HT-29 (cell line): ENCODE measurements at places on chromosomes 13 and 19.

DNA sequence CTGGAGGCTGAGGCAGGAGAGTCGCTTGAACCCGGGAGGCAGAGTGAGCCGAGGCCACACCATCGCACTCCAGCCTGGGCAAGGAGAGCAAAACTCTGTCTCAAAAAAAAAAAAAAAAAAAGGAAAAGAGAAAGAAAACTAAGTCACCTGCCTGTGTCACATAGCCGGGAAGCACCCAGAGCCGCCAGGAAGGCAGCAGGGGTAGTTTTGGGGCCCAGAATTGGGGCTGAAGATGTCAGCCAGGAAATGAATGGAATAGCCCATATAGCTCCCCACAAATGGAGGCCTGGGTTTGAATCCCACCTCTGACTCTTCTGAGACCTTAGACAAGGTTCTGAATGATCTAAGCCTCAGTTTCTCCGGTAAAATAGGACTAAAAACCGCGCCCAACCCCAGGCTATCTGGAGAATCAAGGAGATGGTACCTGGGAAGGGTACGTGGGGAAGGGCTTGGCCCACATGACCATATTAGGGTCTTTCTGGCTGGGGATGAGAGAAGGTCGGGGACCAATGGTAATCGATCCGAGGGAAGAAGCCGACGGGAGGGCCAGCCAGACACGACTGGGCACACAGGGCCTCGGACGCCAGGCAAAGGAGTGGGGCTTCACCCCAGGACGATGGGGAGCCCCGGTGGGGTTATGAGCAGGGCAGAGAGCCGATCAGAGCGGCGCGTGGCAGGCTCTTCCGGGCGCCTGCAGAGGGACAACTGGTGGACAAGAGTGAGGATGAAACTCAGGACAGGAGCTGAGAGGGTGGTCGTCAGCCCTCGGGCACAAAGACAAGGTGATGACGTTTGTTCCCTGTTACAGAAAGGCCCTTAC is 14.4 kb downstream of the CCDC124 start:
- peak; percentile 29 for DNase-seq

DNA sequence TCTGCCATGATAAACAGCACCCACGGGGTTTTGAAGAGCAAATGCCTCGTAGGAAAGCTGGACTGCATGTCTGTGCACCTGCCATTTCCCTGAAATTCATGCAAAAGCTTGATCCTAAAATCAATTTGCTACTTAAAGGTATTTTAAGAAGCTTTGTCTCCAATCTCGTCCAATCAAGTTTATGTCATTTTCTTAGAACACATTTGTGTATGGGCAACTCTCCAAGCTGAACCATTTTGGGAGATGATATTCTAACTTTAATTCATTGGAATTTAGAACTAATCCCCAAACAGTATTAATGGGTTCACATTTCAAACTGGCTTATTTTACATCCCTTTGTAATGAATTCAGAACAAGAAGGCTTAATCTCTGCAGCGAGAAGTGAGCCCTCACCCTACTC is 822 bp downstream of the ADPRHL1 start:
- DNase-seq: no peak

DNA sequence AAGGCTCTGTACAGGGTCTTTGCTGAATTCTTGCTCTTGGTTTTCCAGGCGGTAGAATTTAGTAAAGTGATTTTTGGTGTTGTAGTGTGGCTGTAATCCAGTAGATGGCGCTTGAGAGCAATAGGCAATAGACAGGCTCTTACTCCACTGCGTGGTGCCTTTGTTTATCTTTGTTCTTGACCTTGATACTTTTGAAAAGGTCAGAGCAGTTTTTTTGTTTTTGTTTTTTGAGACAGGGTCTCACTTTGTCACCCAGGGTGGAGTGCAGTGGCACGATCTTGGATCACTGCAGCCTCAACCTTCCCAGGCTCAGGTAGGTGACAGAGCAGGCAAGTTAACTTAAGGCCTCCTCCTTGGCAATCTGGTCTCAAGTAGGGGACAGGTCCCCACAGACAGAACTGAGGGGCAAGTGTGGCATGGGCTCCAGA is 12.2 kb upstream of the LILRA5 start:
- peak; percentile 72 for DNase-seq

GRCh38 chr13:91078093-91078679 is 269.3 kb upstream of the MIR17HG start:
- DNase-seq: peak; percentile 53

DNA sequence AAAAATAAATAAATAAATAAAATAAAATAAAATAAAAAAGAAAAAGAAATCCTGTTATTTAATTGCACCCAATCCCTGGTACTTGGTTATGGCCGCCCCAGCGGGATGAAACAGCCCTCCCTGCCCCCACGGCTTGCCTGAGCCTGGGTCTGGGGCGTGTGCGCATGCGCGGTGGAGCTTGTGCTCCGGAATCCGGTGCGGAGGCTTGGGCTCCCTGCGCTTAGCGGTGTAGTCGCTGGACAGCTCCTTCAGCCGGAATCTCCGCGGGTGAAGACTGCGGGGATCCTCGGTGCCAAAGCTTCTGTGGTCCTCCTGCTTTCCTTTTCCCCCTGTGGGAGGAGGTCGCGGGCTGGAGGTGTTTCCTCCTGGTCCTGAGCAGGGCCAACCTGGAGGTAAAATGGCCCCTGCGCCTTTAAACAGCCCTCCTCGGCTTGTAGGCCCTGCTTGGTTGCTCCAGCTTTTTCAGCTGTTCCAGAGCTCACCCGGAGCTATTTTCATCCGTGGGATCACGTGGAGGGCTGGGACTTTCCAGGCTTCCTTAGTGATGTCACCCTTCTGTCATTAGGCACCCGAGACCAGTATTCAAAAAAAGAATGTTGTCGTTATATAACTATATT is at the start of gene PLA2G4C:
TSS of gene PLA2G4C (minus strand) at position 468 of the 617 bp plus-strand sequence. CDS start 4,288 bp downstream, outside the sequence.
- DNase-seq: peak; percentile 94

- peak; percentile 60 for DNase-seq
Observed at GRCh38 chr19:51887522-51888498, at the start of gene ZNF577. Gene ZNF577 (minus strand): TSS chr19:51887951. CDS start chr19:51880382, 7,569 bp downstream.

- DNase-seq: no peak
Observed at GRCh38 chr13:109517517-109517916, 268.9 kb downstream of the IRS2 start.

GRCh38 chr19:18099623-18099995 is 2.0 kb downstream of the MAST3 start:
- DNase-seq: no peak

DNA sequence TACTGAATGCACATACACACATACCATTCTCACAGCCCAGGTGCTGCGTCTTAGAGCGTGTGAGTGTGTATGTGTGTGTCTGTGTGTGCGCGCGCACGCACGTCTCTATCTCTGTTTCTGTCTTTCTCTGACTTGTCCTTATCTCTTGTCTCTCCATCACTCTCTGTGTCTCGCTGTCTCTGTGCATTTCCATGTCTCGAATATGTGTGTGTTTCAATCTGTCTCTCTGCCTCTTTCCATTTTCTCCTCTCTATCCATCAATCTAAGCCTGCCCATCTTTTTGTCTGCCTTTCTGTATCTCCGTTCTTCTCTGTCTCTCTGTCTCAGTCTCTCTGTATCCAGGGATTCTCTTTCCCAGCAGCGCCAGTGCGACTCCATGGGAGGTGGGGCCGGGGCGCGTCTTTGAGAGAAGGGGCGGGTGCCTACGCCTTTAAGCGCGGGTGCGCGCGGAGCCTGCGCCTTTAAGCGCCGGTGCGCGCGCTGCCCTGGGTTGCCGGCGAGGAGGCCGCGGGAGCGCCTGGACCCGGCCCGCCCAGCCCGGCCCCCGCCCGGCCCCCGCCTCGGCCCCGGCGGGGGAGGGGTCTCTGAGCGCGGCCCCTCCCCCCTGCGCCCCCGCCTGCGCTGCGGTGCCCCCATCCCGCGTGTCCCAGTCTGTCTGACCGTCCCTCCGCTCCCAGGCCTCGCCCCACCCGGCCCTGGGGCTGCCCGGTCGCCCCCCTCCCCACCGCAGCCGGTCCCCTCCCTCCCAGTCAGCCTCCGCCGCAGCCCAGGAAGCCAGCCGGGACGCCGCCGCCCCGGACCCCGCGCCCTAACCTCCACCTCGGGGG is at the start of gene LRFN3:
TSS of gene LRFN3 (plus strand) at position 464 of the 827 bp plus-strand sequence. CDS start 3,052 bp downstream, outside the sequence.
- DNase-seq: peak; percentile 40

DNA sequence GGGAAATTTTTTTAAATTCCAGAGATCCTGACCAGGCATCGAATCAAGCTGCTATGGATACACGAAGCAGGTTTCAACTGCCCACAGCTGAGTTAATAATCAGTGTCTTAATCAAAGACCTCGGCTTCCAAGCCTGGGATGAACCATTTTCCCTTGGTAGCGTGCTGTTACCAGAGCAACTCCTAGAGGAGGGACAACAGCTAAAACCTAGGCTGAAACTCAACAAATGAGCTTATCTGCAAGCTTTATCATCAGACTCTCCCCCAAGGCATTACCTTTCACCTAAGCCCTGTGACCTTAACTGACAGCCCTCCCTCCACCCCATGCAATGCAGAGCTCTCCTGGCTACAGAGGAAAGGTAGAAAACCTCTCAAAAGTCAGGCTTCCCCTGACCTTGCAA is 39.7 kb downstream of the RCBTB1 start:
- no peak for DNase-seq

- no peak for DNase-seq
Observed at GRCh38 chr13:34417896-34418295, 524.2 kb upstream of the NBEA start.

DNA sequence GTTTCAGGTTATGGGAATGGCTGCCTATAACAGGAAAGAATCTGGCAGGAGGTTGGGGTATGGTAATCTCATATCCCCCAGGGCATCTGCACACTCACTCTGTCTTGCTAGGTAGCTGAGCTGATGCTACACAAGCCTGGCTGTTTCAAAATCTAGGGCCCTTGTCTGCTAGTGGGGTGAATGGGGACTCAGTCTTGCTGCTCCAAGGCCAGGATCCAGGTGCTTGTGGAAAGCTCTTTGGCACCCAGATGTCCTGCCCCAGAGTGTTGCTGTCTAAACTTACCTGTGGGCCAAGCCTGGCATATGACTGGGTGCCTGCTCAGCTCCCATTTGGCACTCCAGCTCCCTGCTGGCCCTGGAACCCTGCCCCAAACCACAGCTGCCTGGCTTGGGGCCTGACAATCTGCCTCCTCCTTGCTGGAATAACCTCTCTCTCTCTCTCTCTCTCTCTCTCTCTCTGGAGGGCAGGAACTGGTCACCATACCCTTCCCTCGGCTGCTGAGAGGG is 158.1 kb upstream of the TSC22D1 start:
- no peak for DNase-seq

- no peak for DNase-seq
Observed at GRCh38 chr13:35984287-35984686, 146.9 kb downstream of the DCLK1 start.

GRCh38 chr13:28678809-28679208 is 19.9 kb downstream of the POMP start:
- no peak for DNase-seq

GRCh38 chr19:4575267-4576015 is 16.0 kb upstream of the SEMA6B start:
- peak; percentile 25 for DNase-seq

DNA sequence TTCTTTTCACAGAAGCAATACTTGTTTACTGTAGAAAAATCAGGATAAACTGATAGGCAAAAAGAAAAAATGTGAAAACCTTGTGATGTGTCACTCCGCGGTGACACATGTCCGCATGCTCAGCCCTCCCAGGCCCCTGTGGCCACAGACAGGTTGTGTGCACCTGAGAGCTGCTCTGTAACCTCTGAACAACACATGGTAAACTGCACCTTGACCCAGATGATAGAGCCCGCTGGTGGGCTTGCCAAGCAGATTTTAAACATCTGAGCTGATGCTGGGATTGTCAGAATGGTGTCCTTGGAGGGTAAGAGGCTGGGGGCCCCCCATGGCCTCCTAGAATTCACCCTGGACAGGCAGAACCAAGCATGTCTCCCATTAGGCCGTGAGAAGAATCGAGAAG is 33.8 kb downstream of the DHRS12 start:
- no peak for DNase-seq

DNA sequence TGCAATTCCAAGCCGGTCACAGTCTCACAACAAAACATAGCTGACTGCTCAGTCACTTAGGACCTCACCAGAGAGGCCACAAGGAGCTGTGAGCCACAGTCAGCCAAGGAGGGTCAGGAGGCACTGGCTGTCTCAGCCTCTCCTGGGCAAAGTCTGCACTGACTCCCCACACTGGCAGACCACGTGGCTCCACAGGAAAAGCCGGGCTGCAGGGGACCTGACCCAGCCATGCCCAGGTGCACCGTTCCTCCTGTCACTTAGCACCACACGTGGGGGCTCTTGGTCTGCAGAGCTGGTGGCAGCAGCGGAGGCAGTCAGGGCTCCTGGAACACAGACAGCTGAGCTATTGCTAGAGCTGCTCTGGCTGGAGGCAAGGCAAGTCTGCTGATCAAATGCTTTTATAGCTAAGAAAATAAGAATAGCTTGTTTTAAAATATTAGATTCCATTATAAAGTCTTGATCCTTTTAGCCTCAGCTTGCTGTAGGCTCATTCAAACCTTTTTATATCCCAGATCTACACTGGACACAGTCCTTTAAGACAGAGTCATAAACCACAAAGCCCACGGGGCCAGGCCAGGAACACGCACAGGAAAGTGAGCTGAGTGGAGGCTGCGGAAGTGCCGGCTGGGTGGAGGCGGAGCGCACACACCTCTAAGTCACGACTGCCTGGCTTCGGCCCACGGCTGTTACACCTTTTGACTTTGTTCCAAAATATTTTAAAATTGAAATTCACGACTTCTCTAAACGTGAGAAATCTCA is 744.1 kb downstream of the UQCRFS1 start:
- DNase-seq: peak; percentile 23

GRCh38 chr13:33728271-33729037 is 89.5 kb upstream of the RFC3 start:
- DNase-seq: no peak

DNA sequence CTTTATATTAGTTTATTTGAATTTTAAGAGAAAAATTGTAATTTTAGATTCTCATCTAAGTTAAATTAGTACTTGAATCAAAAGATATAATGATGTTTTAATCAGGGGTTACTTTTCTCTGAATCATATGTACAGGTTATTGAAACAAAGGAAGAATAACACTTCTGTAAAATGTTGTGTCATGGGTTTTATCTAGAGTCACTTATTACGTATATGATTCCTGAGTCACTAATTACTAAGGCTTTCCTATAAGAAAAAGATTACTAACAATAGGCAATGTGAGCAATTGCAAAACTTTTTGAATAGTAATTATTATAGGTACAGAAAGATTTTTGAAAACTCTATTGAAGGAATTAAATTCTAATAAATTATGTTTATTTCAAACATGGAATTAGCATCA is 99.2 kb upstream of the KLF5 start:
- peak; percentile 61 for DNase-seq

- peak; percentile 27 for DNase-seq
Observed at GRCh38 chr13:35025314-35025713, 83.2 kb downstream of the NBEA start.

DNA sequence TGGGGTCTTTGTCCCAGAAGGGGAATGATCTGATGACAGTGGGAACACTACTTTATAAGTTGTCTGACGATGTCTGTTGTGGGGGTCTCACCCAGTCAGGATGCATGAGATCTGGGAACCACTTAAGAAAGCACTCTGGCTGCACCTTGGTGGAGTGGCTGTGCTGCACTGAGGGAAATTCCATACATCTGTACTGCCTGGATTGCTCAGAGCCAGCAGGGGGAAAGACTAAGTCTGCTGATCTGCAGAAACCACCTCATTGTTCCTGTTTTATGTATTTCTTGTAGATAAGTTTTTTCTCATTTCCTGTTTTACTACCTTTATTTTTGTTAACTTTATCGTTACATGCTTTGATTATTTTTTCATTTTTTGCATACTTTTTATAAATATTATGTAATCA is 27.3 kb downstream of the ZNF430 start:
- DNase-seq: no peak
